HCEC 1CT (cell line): ENCODE measurements at places on chromosomes 13 and 19.

DNA sequence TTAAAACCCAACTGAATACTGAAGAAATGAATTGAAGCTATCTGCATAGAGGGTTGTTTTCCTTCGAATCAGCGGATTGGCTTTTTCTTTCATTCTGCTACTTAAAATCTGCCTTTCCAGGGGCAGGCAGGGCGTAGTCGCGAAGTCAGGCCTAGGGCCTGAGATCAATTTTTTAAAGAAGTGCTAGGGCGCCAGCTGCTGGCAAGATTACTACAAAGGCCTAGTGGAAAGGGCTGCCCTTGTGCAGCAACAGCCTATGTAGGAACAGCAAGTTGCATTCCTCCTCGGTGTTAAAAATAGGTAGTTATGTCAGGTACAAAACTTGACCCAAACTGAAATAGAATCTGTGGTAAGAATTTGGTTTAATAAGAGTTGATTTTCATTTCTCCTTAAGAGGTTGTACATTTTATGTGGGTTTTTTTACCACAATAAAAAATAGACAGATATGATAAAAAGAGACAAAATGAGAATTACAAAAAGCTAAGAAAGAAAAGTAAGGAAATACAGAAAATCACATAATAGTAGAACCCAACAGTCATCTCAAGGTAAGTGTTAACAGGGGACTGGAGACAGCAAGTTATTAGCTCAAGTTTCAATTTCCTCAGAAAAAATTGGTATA lies 9.5 kb upstream of the URAD start:
- DNase-seq = peak; percentile 23

- no peak for DNase-seq
Measured at GRCh38 chr13:91158017-91158395, 189.5 kb upstream of the MIR17HG start.

DNA sequence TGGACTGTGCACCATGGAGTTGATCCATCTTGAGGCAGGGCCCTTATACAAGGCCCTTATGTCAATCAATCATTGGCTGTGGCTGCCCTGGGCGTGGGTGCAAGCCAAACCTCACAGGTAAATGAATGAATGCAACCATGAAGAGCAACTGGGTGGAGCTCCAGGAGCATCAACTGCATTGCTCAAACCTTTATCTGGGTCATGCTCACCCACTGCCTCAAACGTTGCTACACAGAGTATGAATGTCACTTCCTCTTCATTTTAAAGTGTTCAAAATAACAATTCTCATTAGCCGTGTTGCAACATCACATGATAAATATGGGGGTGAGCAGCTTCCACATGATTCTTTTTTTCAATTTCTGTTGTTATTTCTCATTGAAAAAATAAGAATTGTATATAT lies 6.4 kb upstream of the ZNF333 start:
- DNase-seq = no peak

GRCh38 chr19:18499055-18499775 lies 22.7 kb downstream of the ELL start:
- no peak for DNase-seq

GRCh38 chr13:113651511-113652403 lies 6.2 kb downstream of the ATP4B start:
- DNase-seq = no peak

DNA sequence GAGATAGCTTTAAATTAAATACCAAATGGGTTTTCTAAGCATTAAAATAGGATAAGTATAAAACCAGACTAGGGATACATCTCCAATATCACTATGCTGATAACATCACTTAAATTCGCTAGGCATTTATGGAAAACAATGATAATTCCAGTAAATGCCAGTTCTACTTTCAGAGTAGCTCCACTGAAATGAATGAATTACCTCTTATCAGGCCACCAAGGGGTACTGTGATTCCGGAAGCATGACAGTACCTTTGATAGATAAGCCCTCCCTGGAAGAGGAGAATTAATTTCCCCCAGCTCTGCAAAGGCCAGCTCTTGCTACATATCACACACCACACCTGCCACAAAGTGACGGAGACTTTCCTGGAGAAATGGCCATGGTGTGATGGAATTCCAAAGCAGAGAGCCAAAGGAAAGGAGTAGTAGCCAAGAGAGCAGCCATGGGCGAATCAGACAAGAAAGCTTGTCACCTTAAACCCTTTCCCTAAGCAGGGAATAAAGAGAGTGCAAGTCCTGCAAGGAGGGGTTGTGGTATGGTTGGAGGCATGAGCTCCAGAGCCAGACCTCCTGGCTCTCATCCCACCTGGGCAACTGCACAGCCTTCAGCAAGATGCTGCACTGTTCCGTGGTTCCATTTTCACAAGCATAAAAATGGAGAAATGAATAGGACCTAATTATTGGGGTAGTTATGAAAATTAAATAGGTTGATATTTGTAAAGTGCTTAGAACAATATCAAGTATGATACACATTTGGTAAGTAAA lies 423.1 kb downstream of the FGF14 start:
- no peak for DNase-seq

GRCh38 chr19:41083516-41083915 lies 4.7 kb upstream of the CYP2A13 start:
- DNase-seq = no peak

DNA sequence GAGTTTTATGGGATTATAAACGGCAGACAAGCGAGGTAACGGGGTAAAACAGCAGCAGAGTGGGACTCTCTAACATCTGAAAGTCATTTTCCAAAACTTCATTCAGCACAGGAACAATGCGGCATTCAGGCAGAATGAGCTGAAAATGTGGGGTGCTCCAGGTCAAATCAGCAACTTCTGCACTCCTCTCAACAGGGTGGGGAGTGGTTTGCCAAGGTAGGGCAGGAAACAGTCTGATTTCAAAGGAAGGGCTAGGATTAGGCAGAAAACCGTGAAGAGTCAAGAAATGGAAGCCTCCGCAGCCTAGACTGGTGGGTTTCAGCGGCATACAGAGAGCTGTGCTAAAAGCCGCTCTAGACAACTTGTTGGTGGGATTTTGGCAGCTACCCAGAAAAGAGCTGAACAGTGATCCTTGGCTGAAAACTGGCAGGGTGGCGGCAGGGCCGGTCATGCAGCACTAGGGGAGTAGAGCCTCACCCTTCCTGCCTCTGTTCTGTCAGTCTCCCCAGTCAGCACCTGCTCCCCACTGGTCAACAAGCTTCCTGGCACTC lies 154.2 kb upstream of the KLF12 start:
- no peak for DNase-seq

DNA sequence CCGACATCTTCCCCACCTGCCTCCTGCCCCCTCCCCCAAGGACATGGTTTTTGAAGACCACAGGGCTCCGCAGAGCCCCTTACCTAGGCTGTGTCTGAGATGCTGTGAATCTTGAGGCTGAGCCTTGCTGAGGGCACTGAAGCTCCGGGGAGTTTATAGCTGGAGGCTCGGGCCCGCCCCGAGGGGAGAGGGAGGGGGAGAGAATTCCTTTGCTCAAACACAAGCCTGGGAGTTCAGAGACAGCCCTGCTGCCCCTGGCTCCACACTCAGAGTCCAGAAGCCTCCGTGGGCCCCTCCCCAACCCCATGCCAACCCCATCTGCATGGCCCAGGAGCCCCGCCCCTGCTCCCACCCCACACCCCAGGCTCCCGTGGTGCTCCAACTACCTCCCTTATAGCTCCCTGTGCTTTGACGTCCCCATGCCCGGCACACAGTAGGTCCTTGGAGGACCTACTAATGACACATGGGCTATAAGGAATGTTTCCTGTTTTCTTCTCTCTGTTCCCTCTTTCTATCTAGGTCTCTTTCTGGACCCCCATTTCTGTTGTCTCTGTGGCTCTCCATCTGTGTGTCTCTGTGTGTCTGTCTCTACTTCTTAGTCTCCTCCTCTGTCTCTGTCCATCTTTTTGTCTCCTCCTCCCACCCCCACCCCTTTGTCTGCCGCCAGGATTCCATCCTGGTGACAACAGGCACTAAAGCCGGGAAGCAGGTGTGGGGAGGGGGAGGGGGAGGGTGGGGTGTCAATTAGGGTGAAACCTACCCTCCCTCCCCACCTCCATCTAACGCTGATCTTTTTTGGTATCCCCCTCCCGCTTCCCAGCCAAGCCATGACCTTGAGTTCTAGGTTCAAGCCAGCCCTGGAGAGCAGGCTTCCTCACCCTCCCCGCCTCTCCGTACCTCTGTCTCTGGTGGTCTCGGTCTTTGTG lies at the start of gene TNNT1:
Gene TNNT1 (minus strand): TSS at position 129 of the 926 bp plus-strand sequence. CDS start 2,049 bp downstream, outside the sequence.
- no peak for DNase-seq

DNA sequence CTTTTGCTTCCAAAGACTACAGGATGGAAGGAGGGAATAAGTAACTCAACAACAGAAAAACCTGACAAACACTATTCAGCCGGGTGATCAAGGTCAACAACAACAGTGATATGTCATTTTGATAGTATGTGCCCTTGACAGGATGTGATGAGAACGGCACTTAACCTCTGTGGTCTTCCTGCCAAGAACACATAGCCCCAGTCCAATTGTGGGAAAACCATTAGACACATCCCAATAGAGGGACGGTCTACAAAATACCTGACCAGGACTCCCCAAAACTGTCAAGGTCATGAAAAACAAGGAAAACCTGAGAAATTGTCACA lies 43.1 kb upstream of the AMER2 start:
- no peak for DNase-seq

- no peak for DNase-seq
Measured at GRCh38 chr13:30313311-30313710, 6.0 kb upstream of the KATNAL1 start.

- DNase-seq = no peak
Measured at GRCh38 chr13:109756778-109757177, 29.6 kb downstream of the IRS2 start.

- DNase-seq = no peak
Measured at GRCh38 chr13:47481536-47481935, 519.5 kb downstream of the SUCLA2 start.

DNA sequence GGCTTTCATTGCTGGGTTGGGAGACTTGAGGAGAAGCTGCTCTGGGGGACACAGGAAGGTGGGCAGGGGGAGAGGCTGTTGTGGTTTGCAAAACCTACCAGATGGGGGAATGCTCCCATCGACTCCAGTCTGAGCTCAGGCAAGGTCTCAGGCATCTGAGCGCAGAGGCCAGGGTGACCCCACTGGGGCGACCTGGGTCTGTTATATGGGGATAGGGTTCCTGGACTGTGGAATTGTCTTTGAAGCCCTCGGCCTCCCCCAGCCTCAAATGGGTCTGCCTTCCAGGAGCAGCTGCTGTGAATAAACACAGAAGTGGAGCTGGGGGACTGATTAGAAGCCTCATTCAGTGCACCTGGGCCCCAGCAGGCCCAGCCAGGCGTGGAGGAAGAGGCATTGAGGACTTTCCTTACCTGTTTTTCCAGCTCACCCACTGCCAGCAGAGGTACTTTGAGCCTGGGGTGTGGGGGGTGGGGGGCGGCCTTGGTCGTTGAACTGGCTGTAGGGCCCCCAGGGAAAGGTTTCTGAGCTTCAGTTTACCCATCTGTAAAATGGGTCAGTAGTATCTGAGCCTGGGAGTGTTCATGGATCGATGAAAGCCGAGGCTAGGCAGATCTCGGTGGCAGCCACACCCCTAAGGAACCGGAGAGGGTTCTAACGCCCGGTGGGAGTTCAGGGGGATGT lies 1.4 kb downstream of the CERS4 start:
- DNase-seq = no peak

DNA sequence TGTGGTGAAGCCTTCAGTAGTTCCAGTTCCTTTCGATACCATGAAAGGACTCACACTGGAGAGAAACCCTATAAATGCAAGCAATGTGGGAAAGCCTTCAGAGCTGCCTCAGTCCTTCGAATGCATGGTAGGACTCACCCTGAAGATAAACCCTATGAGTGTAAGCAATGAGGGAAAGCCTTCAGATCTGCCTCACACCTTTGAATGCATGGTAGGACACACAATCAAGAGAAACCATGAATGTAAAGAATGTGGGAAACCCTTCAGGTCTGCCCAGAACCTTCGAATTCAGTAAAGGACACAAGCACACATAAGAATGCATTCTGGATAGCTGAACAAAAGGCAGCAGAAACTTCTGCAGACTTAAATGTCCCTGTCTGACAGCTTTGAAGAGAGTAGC lies 18.3 kb downstream of the ZNF69 start:
- DNase-seq = no peak

DNA sequence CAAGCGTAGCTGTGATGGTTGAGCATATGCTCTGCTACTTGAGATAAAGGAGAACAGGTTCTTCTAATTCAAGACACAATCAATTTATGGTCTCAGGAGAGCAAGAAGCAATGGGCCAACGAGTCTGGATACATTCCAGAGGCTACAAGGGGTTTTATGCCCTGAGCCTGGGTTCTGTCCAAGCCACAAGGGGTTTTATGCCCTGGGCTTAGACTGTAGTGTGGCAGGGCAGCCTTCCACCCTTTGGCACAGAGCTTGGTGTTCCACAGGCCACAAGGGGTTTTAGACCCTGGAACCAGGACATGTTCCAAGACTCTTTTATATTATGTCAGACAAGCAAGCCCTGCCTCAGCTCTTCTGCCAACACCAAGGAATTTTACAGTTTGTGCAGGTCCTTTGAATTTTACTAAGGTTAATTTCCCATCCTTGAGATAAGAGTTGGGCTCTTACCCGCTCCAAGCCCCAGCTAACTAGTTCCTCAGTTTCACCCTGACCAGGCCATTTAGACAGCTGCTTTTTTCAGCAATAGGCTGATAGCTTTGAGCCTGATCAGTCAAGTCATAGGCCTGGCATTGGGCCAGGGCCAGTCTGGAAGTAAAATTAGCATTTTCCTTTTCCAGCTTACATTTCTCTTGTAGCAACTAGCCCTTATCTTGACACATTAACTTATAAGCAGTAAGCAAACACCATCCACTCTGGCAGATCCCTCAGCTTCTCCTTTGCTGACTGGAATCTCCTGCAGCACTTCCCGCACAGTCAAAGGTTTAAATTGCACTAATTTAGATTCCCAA lies 95.0 kb downstream of the ZNF737 start:
- no peak for DNase-seq

- no peak for DNase-seq
Measured at GRCh38 chr13:94702181-94703041, 9.9 kb downstream of the SOX21 start.

DNA sequence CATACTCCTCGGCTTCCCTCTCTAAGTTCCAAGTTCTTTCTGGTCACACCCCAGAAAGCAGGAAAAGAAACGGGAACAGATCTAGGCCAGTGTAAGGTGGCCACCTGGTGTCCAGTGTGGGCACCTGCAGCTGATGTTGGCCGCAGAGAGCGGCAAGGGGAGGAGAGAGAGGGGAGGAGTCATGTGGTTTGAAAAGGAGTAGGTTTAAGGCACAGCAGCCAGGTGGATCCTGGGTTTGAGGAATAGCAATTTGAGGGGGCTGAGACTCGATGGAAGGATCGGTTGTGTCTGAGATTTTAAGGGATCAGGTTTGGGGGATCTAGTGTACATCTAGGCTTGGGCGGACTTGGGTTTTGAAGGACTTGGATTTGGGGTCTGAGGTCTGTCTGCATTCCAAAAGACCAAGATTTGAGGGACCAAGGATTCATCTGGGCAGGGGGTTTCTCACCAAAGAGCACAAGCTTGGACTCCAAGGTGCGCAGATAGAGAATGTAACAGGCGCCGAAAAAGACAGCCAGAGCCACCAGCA lies 1.2 kb downstream of the RABAC1 start:
- peak; percentile 72 for DNase-seq

GRCh38 chr13:80452279-80452678 lies 111.4 kb upstream of the SPRY2 start:
- no peak for DNase-seq

DNA sequence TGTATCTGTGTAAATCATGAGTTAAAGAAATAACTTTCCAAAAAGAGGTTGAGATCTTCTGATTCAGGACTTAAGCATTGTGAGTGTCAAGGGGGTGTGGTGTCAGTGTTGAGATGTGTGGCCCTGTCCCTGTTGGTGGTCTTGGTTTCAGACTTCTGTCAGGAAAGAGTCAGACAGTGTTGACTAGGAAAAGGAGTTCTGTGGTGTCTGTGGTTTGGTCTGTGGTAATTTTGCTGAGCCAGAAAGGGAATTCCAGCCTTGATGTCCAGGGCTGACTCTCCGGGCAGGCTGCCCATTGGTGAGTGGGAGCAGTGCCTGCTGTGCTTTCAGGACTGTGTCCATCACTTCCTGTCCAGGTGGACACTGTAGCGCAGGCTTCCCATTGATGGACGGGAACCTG lies 39.8 kb upstream of the IGFL4 start:
- peak; percentile 63 for DNase-seq
